ENCODE measurements at places on chromosomes 7 and 10.

- no peak for DNase-seq
Observed at GRCh38 chr10:12876266-12876665, 125.2 kb downstream of the CCDC3 start.

- no peak for DNase-seq
Observed at GRCh38 chr7:118152149-118152548, 31.8 kb upstream of the LSM8 start.

DNA sequence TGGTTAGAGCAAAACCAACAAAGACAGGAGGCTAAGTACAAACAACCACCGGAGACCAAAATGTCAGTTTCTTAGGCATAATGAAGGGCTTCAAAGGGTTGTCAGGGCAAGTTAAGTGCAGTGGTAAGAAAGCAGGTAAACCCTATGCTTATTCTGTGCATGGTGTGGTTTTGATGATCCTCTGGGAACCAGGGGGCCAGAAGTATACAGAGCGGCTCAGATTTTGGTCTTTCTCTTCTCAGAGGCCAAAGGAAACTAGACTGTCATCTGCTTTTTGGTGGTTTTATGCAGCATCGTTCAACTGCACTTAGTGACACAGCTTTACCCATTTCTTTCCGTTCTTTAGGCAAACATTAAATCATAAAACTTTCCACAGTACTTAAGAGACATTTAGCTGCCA, 332.7 kb upstream of the CELF2 start:
- no peak for DNase-seq

DNA sequence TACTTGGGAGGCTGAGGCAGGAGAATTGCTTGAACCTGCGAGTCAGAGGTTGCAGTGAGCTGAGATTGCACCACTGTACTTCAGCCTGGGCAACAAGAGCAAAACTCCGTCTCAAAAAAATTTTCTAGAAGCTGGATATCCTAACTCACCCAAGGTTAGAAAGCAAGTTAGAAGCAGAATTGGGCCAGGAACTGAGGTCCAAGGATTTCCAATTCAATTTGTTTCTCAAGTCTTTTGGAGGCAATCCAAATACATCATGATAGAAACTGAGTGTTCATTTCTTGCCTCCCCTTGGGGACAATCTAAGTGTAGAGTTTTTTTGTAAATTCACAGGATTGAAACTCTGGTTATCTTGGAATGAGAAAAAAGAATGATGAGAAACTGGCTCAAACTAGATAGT, 45.5 kb downstream of the LAMB1 start:
- DNase-seq = no peak

DNA sequence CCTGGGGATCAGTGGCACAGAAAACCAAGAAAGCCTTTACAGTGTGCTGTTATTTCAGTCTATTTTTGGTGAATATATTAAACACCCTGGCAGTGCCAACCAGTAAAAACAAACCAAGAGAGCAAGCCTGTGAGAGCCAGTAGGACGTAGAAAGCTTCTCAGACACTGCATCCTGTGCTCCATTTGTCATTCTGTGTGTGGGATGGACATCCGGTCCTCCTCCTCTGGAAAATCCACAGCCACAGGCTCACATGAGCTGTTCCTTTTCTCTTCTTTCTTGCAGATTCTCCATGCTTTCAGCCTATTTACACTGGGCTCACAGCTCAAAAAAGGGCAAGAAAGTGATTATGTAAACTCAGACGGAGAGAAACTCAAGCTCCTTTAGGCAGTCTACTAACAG, 119.7 kb upstream of the YAE1 start:
- DNase-seq = no peak
